Stimulated activated CD8-positive, alpha-beta memory T cell treated with anti-CD3 and anti-CD28 coated beads, Interleukin-2, amount 100 ng/mL, for 1 hour (primary cell): ENCODE measurements at places on chromosomes 7 and 10.

GRCh38 chr7:126750207-126750911 is 502.4 kb downstream of the GRM8 start:
- DNase-seq, result no peak

- no peak for DNase-seq
Observed at GRCh38 chr10:128814782-128815181, 652.3 kb upstream of the MGMT start.

- no peak for DNase-seq
Observed at GRCh38 chr7:132065193-132065988, 509.0 kb upstream of the PODXL start.

GRCh38 chr7:140176122-140176701 is 571 bp downstream of the KDM7A start:
- DNase-seq, result no peak

GRCh38 chr10:923844-924523 is 7.5 kb downstream of the LARP4B start:
- no peak for DNase-seq

- DNase-seq, result no peak
Observed at GRCh38 chr7:157861551-157861950, 524.7 kb downstream of the DNAJB6 start.

- no peak for DNase-seq
Observed at GRCh38 chr10:116688241-116688711, 54.1 kb downstream of the HSPA12A start.

GRCh38 chr7:7228472-7228871 is 46.1 kb downstream of the C1GALT1 start:
- DNase-seq, result no peak

DNA sequence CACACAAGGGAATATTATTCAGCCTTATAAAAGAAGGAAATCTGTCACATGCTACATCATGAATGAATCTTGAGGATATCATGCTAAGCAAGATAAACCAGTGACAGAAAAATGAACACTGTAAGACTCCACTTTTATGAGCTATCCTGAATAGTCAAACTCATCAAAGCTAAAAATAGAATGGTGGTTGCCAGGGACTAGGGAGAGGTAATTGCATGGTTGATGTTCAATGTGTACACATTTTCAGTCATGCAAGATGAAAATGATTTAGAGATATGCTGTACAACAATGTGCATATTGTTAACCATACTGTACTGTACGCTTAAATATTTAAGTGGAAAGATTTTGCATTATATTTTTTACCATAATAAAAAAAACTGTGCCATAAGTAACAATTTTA is 1349.1 kb downstream of the XPNPEP1 start:
- DNase-seq, result no peak

DNA sequence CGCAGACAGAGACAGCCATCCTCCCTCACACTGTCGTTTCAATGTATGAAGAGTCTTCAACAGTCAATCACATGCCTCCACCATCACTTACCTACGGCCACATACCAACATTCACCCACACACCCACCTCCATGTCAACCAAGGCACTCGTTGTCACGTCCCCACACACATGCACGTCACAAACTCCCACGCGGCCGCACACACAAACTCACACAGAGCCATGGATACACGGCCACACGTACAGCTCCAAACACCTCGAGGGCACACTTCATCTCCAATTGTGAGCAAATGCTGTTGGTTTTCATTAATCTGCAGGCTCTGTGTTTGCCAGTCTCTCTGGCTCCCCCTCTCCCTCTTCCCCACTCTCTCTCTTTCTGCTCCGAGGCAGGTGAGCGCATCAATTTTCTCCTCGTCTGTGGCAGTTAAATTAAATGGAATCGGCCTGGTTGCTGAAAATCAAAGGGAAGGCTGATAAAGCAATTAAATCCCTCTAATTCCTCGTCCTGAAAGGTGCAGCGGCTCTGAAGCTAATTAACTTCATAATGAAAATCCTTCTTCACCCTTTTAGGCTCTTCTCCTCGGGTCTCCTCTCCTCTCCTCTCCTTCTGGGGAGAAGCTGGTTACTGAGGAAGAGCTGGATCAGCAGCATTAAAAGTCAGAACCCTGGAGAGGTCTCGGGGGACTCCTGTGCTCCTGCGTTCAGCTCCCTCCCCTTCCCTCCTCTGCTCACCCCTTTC is 53.8 kb upstream of the SLF2 start:
- DNase-seq, result no peak
